K562 (cell line): ENCODE measurements at places on chromosomes 5 and 9. TPM values are rescaled to one million over a fixed set of nuclear protein-coding genes. Genes with fewer than 3 reads are reported as not detected.

- no peak for DNase-seq
Observed at GRCh38 chr9:61673664-61674381, 484.0 kb downstream of the SPATA31A7 start.

Gene ARSI
- total RNA-seq = 0.04 TPM in 2 replicates

DNA sequence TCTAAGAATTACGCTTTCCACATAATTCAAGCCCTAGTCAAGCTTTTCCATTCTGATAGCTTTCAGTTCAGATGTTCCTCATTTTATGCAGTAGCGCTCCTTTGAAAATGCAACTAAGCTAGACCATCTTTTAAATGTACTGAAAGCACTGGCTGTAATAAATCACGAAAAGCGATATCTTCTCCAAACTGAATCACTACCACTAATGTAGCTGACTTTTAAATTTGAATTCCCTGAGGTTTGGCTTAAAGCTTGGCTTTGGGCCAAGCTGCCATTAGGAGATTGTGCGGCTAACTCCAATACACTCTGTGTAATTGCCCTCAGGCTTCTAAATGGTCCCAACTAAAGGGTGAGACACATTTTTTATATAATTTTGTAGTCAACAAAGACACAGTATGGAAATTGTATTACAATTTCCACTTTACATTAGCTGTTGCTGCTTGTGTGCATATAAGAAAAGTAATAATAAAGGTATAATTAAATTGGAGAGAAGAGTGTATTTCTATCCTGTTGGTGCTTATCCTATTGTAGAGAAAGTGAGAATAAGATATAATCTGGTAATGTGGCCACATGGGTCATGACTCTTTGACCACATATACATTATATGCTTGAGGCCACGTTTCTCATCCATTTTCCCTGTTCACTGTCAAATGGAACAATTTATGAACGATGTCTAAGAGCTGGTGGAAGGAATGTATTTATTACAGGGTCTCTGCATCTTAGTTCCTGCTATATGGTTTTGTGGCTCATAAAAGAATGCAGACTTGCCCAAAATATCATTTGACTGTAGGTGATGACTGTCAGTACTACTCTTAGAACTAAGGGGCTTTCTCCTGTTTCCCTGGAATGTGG is 118.7 kb upstream of the TAF11L2 start:
- no peak for DNase-seq

GRCh38 chr9:3436629-3437420 is 89.0 kb downstream of the RFX3 start:
- DNase-seq = no peak

DNA sequence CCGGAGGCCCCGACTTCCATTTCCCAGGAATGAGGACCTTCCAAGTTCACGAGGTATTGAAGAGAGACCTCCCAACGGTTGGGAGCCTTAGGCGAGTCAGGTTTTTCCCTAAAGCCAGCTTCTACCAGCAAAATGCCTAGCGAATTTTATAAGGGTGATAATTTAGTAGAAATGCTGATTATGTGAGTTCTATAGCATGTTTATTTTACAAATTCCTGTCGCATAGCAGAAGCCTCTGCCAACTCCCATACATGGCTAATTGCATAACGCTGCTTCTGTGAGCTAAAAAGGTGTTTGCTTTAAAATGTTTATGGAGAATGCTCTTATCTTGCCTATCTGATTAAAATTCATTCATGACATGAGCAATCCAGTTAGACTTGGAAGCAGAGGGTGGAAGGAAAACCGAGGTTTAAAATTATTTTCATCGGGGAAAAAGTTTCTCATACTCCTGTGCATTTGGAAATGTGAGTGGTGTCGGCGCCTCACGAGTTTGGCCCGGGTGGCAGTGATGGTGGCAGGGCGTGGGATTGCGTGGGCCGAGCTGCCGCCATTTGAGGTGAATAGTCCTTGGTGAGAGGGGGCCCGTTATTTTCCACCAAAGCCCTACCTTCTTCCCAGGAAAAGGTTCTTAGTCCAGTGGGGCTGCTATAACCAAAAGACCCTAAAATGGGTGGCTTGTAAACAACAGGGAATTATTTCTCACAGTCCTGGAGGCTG is 104.4 kb upstream of the FCN2 start:
- no peak for DNase-seq

Gene LHX6
- total RNA-seq = 13.4 and 14.0 TPM in 2 replicates

Gene GPX8
- total RNA-seq = 0.62 and 0.69 TPM in 2 replicates

GRCh38 chr5:55700745-55701144 is 11.4 kb downstream of the SLC38A9 start:
- DNase-seq = no peak

- DNase-seq = no peak
Observed at GRCh38 chr5:140677947-140678346, 4.6 kb upstream of the DND1 start.

- DNase-seq = peak; percentile 9
Observed at GRCh38 chr5:66757219-66757833, 161.1 kb downstream of the MAST4 start.

DNA sequence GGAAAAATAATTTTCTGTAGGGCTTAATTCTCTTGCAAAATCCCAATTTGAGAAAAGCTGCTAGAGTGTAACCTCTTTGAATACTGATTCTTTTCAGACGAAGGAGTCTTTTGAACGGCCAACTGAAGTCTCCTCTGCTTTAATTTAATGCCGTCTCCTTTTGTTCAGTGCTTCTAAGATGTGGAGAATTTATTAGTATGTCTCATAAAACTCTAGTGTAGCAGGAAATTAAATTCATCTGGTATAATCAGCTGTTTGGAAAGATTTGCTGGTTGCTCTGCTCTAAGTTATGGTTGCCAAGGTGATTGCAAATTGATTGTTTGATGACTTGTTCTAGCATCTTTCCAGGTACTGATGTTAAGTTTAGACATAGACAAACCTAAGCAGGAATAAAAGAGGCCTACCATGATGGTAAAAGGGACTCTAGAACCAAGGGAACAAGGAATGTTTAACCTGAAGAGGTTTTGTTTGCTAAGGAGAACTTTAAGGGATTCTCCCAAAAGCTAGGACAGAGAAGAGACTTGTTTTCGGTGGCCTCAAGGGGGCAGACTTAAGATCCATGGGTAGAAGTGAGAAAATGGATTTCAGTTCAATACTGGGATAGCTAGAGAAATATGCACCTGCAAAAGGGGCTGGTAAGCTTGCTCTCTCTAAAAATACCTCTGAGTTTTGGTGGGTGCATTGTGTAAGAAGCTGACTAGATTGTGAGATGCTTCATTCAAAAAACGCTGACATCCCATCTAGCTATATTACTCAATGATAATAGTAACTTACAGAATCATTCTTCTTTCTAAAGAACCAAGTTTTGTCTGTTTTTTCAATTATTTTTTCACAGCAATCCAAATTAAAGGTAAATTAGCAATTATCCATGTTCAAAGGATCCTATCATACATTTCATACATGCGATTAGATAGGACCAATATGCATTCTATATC is 5.7 kb upstream of the ADRB2 start:
- no peak for DNase-seq
